Right hindlimb (tissue), 1 donor: ENCODE measurements at places on chromosomes 6 and 20.

- no peak for DNase-seq
Measured at GRCh38 chr6:116840091-116840490, 11.2 kb upstream of the GPRC6A start.

- no peak for DNase-seq
Measured at GRCh38 chr20:19544684-19545083, 213.4 kb upstream of the RIN2 start.

DNA sequence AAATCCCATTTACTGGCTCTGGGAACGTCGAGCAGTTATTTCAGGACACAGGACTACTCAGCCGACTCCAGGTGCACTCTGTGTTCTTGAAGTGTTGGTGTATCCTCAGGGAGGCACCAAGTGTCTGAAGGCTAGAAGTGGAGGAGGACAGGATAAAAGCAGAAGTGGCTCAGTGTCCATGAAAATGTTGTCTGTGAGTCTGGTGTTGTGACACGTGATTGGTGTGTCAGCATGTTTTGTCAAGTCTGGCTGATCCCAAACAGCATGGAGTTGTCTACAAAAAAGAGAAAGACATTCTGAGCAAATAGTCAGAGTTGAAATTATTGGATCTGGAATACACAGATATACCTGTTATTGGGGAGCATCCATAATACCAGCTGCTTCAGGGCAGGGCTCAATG lies 30.3 kb downstream of the SCGN start:
- DNase-seq, result no peak

DNA sequence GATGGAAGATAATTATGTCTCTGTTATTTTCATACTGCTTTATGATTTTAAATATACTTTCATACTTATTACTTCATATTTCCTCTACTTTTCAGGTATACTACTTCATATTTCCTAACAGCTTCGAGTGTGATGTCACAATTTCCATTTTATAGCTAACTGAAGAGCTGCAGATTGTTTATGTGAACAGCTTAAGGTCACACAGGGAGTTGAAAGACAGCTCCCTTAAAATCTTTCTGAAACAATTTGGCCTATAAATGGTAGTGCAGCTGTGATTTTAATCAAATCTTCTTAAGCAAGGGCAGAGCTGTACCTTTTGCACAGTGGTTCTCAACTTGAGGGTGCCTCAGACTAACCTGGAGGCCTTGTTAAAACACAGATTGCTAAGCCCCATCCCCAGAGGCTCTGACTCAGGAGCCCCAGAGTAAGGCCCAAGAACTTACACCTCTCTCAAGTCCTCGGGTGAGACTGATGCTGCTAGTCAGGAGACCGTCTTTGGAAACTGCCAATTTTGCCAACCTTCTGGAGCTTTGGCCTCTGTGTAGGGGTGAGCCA lies 347.0 kb upstream of the HSF2 start:
- DNase-seq, result no peak

GRCh38 chr20:20812136-20812535 lies 99.7 kb upstream of the RALGAPA2 start:
- DNase-seq, result no peak

GRCh38 chr20:38152621-38153221 lies 12.3 kb downstream of the TGM2 start:
- DNase-seq, result peak; percentile 86

DNA sequence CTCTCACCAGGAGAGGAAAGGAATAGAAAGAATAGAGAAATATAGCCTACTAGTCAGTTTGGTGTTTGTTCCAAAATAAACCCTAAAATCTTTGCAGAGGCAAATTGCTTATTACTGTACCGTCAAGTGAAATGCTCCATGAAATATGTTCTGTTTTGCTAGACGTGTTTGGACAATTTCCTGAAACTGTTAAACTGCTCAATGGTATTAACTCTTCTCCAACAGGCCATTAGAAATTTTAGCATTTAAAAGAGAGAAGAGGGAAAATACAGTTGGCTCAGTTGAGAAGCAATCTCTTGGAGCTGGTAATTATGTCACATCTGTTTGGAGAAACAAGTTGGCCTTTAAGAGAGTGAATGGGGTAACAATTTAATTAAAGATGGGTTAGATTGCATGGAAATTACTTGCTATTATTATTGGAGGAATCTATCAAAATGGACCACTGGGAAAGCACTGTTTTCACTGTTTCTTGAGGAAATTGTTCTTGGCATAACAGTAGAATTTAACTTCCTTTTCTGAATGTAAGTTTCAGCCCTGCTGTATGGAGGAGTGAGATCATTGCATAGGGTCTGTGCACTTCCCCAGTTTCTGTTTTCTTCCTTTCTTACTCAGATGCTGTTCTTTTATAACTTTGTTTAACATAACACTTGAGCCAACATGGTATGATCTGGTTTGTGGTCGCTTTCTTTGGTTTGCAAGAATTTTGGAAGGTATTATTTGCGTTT lies 373.6 kb downstream of the PLCB1 start:
- DNase-seq, result no peak

- DNase-seq, result no peak
Measured at GRCh38 chr6:70412252-70413113, 825 bp upstream of the FAM135A start.

DNA sequence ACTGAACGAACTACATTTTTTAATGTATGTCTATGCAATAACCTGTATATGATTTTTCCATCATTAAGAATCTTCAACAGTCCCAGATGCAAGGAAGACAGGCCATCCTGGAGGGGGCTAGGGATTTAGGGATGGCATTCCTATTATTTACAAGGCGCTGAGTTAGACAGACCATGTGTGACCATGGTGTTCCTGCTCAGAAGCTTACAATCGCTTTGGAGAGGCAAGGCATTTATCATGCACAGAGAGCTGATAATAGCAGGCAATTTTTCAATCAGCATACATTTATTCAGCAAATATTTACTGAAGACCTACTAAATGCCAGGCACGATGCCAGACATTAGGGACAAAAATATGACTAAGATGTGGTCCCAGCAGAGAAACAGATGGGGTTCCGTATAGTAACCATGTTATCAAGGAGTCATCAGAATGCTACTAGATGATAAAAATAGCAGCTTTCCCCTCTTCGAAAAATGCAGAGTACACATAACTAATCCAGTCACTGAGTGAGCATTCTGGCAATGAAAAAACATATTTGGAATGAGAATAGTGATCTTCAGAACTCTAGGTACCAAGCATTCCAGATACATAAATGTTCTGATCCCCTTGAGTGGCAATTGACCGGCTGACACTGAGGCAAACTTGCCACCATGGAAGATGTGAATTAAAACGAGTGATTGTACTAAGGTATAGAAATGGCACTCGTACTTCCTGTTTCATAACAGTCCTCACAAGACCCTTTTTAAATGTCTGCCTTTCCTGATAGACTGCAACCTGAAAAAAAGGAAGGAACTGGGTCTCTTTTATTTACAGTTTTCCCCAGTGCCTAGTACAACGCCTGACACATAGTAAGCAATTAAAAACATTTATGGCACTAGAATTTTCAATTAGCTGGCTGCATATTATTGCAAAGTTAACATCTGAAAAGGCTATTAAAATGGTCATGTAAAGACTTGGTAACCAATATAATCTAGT lies 135.7 kb downstream of the ATXN1 start:
- no peak for DNase-seq

- no peak for DNase-seq
Measured at GRCh38 chr20:58616411-58616810, 34.7 kb upstream of the STX16 start.

DNA sequence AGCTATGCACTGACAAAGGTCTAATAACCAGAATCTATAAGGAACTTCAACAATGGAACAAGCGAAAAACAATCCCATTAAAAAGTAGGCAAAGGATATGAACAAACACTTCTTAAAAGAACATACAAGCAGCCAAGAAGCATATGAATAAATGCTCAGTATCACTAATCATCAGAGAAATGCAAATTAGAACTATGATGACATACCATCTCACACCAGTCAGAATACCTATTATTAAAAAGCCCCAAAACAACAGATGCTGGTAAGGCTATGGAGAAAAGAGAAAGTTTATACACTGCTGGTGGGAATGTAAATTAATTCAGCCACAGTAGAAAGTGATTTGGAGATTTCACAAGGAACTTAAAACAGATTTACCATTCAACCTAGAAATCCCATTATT lies 211.8 kb downstream of the EDN1 start:
- no peak for DNase-seq

DNA sequence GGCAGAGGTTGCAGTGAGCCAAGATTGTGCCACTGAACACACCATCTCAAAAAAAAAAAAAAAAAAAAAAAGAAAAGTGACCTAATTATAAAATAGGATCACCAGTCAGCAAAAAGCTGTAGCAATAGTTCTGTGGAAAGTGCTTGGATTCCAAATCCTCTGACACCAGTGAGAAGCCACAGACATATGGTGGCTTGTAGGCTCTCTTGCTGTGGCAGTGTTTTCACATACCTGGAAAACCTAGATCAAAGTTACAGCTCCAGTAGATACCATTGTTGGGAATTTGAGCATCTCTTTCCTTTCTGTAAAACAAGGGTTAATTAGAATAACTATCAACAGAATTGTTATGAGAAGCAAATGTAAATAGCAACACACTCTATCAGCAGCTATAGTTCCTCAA lies 4.1 kb downstream of the CCDC170 start:
- no peak for DNase-seq

- DNase-seq, result no peak
Measured at GRCh38 chr6:168507297-168507696, 66.3 kb downstream of the SMOC2 start.

DNA sequence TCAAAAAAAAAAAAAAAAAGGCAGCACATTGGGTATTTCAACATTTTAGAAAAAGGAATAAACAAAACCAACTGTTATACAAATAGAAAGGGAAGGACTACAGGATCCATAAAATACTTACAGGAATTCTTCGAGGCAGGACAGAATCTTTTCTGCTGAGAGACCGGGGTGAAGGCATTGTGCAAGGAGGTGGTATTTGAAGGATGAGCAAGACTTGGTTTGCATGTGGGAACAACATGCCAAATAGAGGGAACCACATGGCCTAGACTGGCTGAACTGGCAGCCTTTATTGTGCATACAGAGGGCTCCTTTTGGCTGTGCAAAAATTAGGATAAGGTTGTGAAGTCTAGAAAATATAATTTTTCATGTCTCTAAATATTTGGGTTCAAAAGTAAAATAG lies 62.9 kb downstream of the SCAND1 start:
- DNase-seq, result no peak
